ENCODE measurements at places on chromosomes 5 and 9.

GRCh38 chr5:14588145-14588544 is 6.6 kb downstream of the OTULINL start:
- DNase-seq = no peak

DNA sequence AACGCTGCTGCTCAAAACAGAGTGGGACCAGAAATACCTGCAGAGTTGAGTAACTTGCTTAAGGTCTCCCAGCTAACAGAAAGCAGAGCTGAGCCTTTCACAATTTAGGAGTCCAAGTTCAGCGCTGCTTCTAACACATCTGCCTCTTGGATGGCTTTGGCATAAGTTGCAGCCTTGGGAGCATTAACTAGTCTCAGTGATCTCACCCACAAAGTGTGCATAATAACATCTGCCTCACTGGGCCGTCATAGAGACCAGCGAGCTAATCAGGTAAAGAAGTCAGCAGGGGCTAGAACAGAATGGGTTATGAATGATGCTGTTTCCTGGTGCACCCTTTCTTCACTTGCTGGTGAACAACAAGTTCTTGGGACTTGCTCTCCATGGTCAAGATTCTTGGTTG is 36.5 kb downstream of the WWC1 start:
- no peak for DNase-seq

DNA sequence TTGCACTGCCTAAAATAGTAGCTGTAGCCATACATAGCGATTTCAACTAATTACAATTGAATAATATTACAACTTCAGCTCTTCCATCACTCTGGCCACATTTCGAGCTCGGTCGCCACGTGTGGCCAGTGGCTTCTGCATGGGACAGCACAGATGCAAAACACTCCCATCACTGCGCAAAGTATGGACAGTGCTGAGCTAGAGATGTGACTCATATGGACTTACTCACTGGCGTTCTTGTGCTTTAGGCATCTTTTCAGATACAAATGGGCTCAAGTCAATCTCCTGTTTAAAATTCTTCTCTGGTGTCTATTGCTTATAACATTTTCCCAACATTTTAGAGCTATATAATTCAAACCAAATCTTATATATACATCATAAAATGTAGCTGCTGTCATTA is 222.7 kb downstream of the ELAVL2 start:
- no peak for DNase-seq

DNA sequence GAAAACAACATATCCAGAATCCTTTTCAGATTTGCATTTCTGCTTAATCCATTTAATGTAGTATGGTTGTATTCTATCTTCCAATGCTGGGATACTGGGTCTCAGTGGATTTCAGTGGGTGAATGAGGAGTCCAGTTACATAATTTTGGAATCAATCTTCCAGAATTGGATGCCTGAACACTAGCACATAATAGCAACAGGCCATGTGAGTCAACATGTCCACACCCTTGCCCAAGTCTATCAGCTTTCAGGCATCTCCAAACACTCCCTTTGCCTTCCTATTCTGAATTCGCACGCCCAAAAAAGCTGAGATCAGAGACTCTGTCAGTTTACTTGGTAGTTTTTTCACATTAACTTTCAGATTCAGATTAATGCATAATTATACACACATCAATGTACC is 202.6 kb downstream of the TSSK1B start:
- DNase-seq = no peak

GRCh38 chr5:122846051-122846550 is 688 bp downstream of the SNX24 start:
- no peak for DNase-seq

DNA sequence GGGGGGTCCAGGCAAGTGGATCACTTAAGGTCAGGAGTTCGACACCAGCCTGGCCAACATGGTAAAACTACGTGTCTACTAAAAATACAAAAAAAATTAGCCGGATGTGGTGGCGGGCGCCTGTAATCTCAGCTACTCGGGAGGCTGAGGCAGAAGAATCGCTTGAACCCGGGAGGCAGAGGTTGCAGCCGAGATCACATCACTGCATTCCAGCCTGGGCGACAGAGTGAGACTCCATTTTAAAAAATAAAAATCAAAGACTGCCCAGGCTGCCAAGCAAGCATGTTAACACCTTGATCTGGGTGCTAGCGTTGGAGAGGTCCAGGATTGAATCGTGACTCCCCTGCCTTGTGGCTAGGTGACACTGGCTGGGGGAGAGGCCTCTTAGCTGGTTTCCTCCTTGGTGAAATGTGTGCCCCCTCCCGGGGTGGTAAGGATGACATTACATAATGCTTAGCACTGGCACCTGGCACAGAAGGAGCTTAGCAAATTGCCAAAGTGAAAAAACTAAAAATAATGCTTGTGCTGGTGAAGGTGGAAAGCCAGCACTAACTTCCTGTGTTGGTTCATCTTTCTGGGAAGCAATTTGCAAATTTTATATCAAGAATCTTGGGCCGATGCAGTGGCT is 2.2 kb upstream of the CIZ1 start:
- no peak for DNase-seq

DNA sequence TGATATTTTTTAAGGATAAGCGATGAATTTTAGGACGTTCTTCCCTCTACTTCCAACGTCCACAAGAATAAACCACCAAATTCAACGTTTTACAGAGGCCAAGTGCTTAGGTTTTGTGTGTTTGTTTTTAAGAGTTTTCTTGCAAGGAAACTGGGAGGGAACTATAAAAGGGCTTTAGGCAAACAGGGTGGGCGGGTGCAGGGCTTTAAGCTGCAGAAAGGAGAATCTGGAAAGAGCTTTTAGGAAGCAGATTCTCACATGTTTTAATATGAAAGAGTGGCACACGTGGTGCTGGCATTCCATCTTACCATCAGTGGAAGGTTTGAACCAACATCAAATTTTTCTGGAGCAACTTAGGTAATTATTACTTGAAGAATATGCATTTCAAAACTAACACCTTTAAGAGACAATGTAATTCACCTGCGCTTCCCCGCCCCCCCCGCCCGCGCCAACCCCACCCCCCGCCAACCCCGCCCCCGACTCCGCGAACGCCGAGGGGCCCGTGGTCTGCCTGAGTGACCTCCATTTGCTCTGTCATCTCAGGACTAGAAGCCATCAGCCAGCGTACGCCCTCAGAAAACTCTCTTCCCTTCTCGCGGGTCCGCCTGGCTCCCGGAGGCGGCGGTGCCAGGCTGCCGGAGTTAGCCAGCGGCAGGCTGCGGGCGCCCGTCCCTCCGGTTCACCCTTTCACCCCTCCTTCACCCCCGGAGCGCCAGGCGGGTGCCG is 911 bp upstream of the PIK3R1 start:
- DNase-seq = no peak

All from D721Med (cell line).